ENCODE measurements at places on chromosomes 2 and 18.

DNA sequence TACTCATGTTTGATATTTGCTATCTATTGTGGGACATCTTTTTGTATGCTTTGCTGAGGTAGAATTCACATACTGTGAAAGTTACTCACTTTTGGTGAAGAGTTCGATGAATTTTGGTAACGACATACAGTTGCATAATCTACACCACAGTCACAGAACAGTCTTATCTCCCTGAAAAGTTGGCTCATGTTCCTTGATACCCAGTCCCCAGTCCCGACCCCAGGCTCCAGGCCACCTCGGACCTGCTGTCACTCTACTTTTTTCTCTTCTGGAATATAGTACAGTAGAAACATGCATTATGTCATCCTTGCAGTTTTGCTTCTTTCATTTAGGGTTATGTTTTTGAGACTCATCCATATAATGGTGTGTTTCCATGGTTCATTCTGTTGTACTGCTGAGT, 191.7 kb downstream of the FAM210A start:
- DNase-seq, result no peak

DNA sequence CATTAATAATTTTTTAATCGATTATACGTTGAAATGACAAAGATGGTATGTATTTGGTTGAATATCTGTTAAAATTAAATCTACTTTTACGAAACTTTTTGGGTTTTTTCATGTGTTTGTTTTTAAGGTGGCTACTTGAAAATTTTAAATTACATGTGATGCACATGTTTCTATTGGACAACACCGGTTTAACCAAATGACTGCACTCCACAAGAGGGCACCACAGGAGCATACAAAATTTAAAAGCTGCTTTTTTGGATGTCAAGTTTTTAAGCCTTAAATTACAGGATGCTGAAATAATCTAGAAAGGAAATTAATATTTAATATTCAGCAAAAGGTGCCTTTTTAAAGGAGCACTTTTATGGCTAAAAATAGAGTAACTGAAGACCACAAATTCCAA, 98.7 kb downstream of the ACVR1 start:
- peak; percentile 55 for DNase-seq

GRCh38 chr2:7407906-7408680, 490.9 kb downstream of the RNF144A start:
- no peak for DNase-seq

DNA sequence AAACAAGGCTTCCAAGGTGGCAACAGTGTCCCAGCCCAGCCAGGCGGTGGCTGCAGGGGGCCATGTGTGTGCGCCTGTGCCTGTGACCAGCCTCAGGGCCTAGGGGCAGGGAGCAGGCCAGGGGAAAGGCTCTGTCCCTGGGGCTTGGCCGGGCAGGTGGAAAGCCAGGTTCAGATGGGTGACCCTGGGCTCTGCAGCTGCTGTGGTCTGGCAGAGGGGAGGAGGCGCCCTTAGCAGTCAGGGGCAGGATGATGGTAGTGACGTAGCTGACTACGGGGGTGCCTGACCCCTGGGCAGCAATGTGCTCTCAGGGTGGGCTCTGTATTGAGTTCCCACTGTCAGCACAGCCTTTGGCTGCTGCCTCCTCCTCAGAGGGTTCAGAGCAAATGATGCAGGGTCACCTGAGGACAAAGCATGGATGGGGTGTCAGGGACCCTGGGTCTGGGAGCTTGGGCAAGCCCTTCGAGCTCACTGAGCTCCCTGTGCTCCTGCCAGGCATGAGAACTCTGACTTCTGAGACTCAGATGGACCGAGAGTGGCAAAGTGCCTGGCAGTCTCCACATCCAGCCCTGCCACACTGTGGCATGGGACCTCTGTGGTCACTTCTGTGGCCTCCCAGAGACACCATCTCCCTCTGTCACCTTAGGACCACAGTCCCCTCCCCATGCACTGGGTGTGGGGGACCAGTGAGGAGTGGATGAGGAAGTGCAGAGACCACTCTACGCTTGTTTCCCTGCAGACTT, 56.6 kb upstream of the ALPP start:
- DNase-seq, result no peak

GRCh38 chr2:141554810-141555209, 576.0 kb downstream of the LRP1B start:
- DNase-seq, result no peak

GRCh38 chr2:40087434-40087833, 308.4 kb upstream of the THUMPD2 start:
- DNase-seq, result no peak

DNA sequence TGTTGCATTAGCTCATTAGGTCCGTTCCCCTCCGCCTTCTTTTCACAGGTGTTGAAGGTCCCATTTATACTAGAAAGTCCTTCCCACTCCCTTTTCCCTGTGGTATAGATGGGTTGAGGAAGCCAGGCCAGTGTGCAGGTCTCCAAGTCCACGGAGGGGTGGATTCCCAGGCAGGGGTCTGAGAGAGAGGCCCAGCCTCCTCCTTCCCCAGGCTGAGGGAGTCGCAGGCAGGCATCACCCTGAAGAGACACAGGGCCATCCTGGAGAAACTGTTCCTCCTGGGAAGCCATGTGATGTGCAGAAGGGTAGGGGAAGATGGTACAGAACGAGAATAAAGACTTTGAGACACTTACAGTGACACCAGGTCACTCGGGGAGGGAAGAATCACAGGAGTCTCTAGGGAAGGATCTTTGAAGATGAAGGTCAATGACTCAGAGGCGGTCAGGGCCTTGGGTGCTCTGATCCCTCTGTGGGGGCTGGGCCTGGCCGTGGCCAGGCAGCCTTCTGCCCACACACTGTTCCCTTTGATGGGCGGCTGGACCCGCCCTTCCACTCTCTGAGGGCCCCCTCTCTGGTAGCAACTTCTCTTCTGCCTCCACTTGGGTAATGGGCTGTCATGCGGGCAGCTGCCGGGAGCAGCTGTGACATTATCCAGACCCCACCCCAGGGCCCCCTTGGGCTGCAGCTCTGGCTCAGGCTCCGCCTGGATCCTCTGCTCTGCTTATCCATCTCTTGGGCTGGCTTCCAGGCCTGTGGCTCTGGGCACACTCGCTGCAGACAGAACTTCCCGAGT, 45.1 kb downstream of the RHOB start:
- peak; percentile 67 for DNase-seq

DNA sequence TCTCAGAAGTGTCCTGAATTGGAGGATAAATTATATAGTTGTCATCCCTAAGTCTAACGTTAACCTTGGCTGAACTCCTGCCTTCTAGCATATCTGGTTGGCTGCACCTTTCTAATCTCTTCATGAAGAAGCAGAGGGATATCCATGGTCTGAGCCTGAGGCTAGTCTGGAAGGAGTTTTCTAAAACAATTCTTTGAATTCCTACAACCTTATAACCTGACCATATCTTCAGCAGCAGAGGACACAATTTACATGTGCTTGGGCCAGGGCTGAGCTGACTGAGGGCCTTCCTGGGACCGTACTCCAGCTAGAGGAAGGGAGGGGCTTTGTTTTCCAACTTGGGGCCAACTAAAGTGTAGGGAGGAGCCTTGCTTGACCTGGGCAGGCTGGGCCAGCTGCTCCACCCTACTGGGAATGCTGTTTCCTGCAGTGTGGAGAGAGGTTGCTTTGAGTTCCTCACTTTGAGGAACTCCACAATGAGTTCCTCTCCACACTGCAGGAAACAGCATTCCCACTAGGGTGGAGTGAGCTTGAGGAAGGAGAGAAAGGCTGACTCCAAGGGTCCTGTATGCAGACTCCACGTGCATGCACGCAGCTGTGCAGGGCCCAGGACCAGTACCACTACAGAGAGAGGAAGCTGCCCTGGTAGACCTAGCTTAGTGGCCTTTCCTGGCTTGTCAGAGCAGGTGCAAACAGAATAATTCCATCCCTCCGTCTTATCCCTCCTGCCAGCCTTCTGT, 19.6 kb downstream of the CEP68 start:
- DNase-seq, result no peak

DNA sequence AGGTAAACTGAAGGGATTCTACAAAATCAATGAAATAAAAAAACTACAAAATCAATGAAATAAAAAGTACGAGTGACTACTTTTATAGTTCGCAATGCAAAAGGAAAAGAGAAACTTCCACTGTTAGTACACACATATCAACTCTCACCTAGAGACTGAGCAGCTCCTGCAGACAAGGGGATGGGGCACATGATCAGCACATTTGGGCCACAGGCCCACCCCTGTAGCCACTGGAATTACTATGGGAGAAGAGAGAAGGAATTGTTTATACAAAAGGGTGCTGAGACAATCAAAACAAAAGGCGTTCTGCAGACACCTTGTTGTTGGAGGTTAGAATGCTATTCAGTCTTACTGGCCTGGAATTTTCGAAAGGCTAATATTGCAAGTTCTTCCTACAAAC, 34.7 kb upstream of the CD226 start:
- no peak for DNase-seq

GRCh38 chr2:45930396-45930792, 278.9 kb downstream of the PRKCE start:
- DNase-seq, result no peak

- no peak for DNase-seq
Measured at GRCh38 chr2:37610638-37611289, 60.7 kb downstream of the CDC42EP3 start.

DNA sequence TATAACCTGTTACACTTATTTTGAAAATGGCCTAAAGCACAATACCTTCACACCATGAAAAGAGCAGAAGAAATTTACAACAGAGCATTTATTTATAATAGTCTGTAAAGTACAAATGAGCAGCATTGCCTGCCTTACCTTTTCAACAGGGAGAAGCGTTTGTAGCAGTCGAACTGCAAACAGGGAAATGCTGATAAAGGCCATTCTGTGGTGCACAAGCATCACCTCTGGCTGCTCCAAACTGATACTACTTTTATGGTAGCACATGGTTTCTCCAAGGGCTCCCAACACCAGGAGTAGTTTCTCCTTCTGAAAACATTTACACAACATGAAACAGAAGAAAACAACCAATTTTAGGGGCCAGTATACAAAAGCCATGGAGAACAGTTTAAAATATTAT, 28.9 kb downstream of the RTTN start:
- DNase-seq, result no peak

DNA sequence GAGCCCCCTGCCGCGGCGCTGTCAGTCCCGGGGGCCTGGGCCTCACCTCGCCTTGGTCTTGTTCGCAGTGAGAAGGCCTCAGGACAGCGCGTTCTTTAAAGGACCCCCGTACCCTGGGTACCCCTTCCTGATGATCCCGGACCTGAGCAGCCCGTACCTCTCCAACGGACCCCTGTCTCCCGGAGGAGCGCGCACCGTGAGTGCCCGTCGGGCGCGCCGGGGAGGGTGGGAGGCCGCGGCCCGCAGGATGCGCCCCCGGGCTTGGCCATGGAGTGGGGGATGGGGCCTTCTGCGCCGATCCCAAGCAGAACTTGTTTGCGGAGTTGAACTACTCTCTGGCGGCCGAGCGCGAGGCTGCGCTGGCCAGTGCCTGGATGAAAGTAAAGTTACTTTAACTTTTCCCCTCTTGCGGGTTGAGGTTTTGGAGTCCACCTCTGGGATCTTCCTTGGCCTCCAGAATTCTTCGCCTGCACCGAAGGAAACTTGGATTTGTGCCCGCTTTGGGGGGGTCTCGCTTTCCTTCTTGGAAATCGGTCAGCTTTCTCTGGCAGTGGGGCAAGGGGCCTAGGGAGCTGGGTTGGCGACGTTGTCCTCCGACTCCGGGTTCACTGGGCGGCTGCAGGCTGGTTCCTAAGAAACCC, 1.2 kb downstream of the TCF7L1 start:
- DNase-seq, result peak; percentile 79

GRCh38 chr2:238409341-238410199, 17.2 kb upstream of the ASB1 start:
- DNase-seq, result peak; percentile 54

- no peak for DNase-seq
Measured at GRCh38 chr18:79632765-79633164, 46.8 kb upstream of the CTDP1 start.

DNA sequence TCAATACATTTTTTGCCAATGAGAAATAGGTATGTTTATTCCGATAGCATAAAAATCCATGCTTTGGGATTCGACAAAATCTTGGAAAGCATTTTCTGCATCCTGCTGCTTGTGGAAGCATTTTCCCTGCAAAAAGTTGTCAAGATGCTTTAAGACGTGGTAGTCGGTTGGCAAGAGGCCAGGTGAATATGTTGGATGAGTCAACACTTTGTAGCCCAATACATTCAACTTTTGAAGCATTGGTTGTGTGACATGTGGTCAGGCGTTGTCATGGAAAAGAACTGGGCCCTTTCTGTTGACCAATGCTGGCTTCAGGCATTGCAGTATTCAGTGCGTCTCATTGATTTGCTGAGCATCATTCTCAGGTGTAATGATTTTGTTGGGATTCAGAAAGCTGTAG, 764.5 kb downstream of the TRIB2 start:
- no peak for DNase-seq

DNA sequence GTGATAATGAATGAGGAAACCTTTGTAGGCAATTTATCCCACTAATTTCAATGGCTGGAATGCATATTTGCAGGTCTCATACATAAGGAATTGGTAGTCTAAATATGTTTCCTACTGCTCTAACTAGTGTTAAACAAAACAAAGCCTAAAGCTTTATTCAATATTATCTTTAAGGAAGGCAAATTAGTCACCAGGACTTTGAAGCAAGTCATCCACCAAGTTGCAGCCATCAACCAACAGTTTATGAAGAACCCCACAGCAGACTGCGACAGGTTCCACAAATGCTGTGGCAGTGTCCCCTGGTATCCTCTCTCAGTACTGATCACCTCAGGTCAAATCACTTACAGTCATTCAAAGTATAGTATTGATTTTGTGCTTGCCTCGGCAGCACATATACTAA, 181.5 kb upstream of the ZFP36L2 start:
- DNase-seq, result no peak

- DNase-seq, result no peak
Measured at GRCh38 chr2:37692711-37693110, 21.3 kb upstream of the CDC42EP3 start.

- no peak for DNase-seq
Measured at GRCh38 chr2:159362094-159362493, 75.6 kb upstream of the WDSUB1 start.

- no peak for DNase-seq
Measured at GRCh38 chr2:15832849-15833680, 107.3 kb upstream of the MYCN start.

DNA sequence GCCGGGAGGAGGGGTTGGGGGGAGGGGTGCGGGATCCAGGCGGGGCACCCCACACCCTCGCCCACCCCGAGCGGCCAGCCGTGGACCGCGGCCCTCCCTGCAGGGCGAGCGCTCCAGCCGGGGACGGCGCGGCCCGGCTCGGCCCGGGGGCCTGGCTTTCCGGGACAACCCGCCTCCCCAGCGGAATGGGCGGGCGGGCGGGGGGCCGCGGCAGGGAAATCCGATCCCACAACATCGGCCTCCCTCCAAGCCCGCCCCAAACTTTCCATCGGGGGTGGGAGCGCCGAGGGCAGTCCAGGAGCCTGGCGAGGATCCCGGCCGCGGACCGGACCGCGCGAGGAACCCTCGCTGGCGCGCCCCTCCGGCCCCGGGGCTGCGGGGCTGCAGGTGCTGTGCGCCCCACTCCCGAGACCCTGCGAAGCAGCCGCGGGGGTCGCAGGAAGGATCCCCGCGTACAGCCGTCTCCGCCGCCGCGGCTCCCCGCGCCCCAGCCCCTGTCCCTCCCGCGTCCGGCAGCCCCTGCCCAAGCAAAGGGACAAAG, 529 bp downstream of the SEMA4C start:
- peak; percentile 95 for DNase-seq
